ENCODE measurements at places on chromosomes 5 and 9.
A peak's percentile ranks its signal among the peaks of the same experiment; 100 is the strongest.

- no peak for DNase-seq
Observed at GRCh38 chr5:153498516-153498915, 8.0 kb downstream of the GRIA1 start.

DNA sequence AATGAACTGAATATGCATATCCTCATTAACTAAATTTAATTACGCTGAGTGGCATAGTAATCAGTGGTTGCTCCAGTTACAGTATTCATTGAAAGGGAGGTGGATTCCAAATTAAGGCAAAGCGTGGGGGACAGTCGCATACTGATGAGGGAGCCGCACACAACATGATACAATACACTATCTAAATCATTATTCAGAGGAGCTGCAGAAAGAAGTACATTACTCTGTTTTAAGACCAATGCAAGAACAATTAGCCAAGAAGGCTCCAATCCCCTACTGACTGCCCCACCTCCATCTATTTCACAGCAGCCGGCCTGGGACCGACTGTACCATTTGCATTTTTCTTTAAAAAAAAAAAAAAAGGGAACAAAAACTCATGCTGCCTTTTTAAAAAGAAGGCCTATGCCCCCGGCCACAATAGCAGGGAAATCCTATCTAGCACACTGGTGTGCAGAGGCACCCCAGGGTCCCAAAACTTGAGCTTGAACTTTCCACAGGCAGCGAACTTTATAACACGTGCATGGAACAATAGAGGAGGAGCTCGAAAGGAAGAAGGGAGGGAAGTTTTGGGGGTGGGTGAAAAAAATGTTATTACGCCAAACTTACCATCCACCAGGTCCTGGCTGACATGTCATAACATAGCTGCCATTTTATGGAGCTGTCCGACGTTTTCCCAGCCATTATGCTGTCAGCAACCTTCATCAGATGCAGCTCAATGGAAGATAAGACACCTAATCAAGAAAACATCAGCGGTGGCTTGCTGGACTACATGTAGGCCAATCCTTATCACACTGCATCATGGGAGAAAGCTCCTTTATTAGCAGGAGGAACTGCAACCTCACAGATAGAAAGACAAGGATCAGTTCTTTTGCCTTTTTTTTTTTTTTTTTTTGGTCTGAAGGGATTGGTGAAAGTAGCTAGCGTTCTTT lies 161.6 kb downstream of the ZDHHC21 start:
- DNase-seq, result no peak

DNA sequence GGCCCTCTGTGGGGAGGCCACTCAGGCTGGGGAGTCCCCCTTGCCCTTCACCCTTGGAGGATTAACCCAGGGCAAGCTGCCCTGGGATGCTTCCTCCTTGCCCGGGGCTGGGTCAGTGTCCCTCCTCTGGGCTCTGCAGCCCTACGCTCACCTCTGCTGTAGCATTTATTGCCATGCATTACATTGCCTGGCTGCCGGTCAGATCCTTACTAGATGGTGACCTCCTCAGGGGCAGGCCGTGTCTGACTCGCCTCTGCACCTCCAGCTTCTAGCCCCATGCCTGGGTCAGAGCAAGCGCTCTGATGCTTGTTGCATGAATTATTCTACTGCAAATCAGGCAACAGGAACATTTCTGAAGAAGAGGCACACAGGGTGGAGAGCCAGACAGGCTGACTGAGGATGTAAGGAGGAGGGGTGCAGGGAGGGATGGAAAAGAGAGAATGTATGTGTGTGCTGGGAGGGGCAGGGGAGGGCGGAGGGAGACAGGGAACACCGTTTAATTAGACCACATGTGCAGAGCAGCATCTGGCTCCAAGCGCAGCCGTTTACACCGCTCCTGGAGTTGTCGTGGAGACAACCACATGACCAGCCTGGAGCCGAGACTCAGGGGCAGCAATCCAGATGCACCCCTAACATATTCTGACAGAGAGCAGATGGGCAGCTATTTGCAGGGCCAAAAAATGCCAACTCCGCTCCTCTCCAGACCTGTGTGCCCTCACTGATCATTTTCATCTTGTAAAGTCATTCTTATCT lies 117.0 kb downstream of the CRB2 start:
- DNase-seq, result no peak

GRCh38 chr5:161165998-161166660 lies 314.1 kb upstream of the ATP10B start:
- DNase-seq, result no peak

DNA sequence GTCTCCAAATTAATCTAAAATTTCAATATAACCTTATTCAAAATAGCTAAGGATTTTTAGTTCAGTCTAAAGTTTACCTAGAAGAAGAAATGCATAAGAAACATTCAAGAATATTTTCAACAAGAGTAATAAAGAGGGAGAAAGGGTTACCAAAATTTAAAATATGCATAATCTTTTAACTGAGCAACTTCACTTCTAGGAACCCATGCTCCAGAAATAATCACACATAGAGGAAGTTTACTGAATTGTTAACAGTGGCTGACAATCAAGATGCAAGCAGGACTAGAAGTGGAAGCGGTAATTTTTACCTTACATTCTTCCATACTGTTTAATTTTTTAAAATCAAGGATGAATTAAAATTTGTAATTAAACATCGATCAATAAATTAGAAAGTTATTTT lies 1.9 kb downstream of the PJA2 start:
- DNase-seq, result no peak

- DNase-seq, result no peak
Observed at GRCh38 chr9:79220666-79221065, 351.1 kb upstream of the TLE4 start.

- no peak for DNase-seq
Observed at GRCh38 chr5:41751867-41752266, 118.4 kb downstream of the OXCT1 start.

DNA sequence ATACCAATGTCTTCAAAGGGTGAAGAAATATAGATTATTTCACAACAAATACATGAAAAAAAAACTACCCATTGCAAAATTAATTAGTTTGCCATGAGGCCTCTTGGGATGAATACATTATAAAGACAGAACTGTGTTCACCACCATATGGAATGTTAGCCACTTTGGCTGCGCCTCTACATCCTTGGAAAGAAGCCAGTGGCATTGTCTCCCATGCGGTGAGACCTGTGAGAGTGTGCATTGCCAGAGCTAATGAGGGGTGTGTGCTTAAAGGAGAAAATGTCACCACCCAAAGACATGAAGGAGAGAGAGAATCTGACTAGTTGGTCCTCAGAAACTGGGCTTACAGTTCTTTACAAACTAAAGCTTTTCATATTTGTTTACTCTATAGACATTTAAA lies 110.6 kb downstream of the PLPPR1 start:
- no peak for DNase-seq

DNA sequence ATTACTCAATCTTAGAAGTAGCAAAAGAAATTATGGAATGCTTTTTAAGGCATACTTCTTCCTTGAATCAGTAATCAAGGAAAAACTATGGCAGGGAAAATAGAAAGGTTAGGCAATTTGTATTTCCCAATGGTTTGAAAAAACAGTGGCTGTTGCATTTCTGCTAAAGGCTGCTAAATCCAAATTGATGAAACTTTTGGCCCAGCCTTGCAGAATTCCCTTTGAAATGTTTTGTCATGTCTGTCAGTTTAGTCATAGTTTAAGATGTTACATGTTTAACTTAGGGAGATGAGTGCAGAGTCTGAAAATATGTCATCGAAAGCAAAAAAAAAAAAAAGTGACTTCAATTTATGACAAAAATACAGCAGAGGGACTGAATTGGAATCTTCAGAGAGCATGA lies 878.9 kb upstream of the WWC1 start:
- DNase-seq, result no peak

GRCh38 chr5:90406466-90406865 lies 3.1 kb downstream of the CETN3 start:
- no peak for DNase-seq

DNA sequence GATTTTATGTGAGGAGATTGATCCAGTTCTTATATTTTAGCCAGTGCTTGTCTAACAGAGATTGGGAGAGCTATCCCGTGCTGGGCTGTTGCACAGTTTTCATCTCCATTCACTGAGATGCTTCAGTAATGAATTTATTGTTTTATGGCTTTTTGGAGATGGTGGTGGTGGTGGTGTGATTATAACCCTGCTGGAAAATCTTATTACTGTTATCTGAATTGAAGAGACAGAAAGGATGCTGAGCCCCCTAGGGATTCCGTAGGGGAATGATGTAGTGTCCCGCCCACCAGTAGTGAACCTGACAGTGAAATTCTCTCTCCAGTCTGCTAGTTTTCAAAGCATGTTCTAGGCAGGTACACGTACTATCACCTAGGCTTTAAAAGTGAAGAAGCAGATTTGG lies 1.9 kb downstream of the RAI14 start:
- DNase-seq, result no peak

GRCh38 chr9:78103971-78104433 lies 72.4 kb upstream of the GNAQ start:
- DNase-seq, result no peak

- DNase-seq, result peak; percentile 45
Observed at GRCh38 chr9:935348-935965, 41.0 kb upstream of the DMRT3 start.

- DNase-seq, result no peak
Observed at GRCh38 chr9:136697821-136698526, 10.7 kb upstream of the AGPAT2 start.

- DNase-seq, result no peak
Observed at GRCh38 chr5:151052836-151053235, 28.0 kb downstream of the TNIP1 start.

GRCh38 chr9:75184471-75184870 lies 96.2 kb downstream of the OSTF1 start:
- DNase-seq, result no peak

DNA sequence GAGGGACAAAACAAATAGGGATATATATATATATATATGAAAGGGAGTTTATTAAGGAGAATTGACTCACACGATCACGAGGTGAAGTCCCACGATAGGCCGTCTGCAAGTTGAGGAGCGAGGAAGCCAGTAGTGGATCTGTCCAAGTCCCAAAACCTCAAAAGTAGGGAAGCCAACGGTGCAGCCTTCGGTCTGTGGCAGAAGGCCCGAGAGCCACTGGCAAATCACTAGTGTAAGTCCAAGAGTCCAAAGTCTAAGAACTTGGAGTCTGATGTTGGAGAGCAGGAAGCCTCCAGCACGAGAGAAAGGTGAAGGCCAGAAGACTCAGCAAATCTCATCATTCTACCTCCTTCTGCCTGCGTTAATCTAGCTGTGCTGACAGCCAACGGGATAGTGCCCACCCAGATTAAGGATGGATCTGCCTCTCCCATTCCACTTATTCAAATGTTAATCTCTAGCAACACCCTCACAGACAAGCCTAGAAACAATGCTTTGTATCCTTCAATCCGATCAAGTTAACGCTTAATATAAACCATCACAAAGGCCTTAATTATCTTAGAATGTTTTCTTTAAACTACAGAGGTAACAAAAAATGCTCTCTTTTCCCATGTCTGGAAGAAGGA lies 23.8 kb upstream of the DAB2 start:
- DNase-seq, result no peak

GRCh38 chr9:72947984-72948465 lies 4.8 kb downstream of the ALDH1A1 start:
- DNase-seq, result no peak

- DNase-seq, result no peak
Observed at GRCh38 chr9:113545068-113545467, 81.5 kb downstream of the RGS3 start.

DNA sequence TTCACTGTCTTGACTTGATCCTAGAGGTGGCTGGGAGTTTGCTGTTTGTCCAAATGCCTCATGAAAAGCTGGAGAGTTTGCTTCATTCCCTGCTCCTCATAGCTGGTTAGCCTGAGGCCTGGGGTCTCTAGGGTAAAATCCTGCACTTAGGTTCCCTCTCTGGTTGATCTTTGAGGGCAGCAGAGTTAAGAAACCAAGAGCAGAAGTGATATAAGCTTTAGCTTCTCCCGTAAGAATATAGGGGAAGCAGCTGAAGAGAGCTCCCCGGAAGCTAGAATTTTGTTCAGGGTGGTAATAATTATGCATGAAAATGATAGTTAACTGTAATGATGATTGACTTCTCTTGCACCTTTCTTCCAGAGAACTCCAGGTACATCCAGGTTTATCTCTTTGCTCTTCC lies 1.4 kb downstream of the FAM53C start:
- no peak for DNase-seq

DNA sequence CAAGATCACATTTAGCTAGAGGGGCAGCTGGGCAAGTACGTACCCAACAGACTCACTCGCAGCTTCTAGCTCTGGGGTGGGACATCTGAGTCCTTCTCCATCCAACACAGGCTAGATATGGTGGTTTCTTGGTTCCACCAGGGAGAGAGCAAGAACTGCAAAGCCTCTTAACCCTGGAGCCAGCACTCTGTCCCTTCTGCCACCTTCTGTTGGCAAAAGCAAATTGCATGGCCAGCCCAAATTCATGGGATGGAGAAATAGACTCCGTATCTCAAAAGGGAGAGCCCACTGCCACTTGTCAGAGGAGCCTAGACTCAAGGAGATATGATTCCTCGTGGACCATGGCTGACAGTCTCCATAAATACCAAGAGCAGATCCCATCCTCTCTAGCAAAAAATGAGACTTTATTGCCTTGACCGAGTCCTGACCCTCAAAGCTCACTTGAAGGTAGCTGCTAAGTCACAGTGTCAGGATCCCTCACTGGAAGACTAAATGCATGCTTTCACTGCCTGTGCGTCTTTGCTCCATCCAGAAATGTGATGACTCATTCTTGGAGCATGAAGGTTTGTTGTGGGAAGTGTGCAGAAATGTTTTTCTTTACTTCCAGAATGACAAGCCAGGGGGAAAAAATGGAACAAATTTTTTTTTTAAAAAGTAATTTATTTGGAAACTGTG lies 28.8 kb upstream of the ROR2 start:
- DNase-seq, result no peak

- no peak for DNase-seq
Observed at GRCh38 chr9:84000186-84000585, 19.6 kb downstream of the RMI1 start.

- DNase-seq, result peak; percentile 82
Observed at GRCh38 chr5:64612344-64612961, 77.8 kb upstream of the SHISAL2B start.

- DNase-seq, result no peak
Observed at GRCh38 chr5:151496041-151496484, 48.7 kb downstream of the SLC36A1 start.

- no peak for DNase-seq
Observed at GRCh38 chr5:32501071-32502002, 56.8 kb upstream of the ZFR start.

- DNase-seq, result no peak
Observed at GRCh38 chr5:39164529-39165402, 54.6 kb downstream of the FYB1 start.

DNA sequence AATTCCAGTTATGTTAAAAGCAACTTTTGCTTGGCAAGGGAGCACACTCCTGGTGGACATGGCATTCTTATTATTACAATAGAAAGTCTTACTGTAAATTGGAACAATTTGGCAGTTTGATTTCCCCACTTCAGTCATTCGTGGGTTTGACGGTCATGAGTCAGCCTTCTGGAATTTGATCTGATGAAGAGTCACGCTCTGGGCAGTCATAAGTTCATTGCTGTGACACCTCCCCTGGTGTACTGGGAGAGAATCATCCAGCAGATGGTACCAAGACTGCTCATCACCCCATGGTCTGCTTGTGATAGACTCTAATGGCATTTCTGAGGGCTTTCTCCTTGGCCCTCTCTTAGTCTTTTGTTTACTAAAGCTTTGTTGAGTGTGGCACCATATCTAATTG lies 53.8 kb downstream of the GLRA1 start:
- no peak for DNase-seq

GRCh38 chr5:144088206-144089064 lies 82.0 kb downstream of the YIPF5 start:
- DNase-seq, result no peak

GRCh38 chr9:8292657-8293056 lies 493.1 kb upstream of the DMAC1 start:
- DNase-seq, result no peak

GRCh38 chr9:16337322-16338029 lies 533.0 kb downstream of the BNC2 start:
- no peak for DNase-seq

Data from left lung (tissue), 14 donors.